Activated CD4-positive, alpha-beta memory T cell treated with anti-CD3 and anti-CD28 coated beads for 36 hours (primary cell): ENCODE measurements at places on chromosomes 7 and 10. TPM values are rescaled to one million over a fixed set of nuclear protein-coding genes. Genes with fewer than 3 reads are reported as not detected.

DNA sequence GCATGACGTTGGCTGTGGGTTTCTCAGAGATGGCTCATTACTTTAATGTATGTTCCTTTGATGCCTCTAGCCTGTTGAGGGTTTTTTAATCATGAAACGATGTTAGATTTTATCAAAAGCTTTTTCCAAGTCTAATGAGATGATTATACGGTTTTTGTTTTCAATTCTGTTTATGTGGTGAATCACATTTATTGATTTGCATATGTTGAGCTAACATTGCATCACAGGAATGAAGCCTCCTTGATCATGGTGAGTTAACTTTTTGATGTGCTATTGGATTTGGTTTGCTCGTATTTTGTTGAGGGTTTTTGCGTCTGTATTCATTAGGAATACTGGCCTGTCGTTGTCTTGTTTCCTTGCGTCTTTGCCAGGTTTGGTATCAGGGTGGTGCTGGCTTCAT lies 52.3 kb upstream of the PTPN12 start:
- no peak for DNase-seq

- DNase-seq, result no peak
These were observed 16.3 kb downstream of the VWC2 start for GRCh38 chr7:49789736-49790135.

GRCh38 chr10:6215683-6216484 lies 13.2 kb downstream of the PFKFB3 start:
- no peak for DNase-seq

DNA sequence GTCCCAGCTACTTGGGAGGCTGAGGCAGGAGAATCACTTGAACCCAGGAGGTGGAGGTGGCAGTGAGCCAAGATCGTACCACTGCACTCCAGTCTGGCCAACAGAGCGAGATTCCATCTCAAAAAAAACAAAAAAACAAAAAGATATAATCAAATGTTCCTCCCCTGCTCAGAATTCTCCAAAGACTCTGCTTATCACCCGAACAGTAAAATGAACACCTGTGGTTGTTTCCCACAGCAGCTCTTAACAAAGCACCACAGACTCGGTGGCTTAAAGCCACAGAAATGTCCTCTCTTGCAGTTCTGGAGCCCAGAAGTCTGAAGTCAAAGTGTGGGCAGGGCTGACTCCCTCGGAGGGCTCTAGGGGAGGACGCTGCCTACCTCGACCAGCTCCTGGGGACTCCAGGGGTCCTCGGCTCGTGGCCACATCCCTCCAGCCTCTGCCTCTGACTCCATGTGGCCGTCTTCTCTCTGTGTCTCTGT lies 4.1 kb upstream of the INTS1 start:
- DNase-seq, result no peak

GRCh38 chr7:30760514-30761213 lies 8.7 kb downstream of the INMT start:
- DNase-seq, result no peak

The FEZF1 gene
- total RNA-seq, result not detected

- no peak for DNase-seq
These were observed 144.1 kb downstream of the HERPUD2 start for GRCh38 chr7:35550831-35551230.

GRCh38 chr10:32905466-32905865 lies 52.6 kb downstream of the ITGB1 start:
- DNase-seq, result no peak

DNA sequence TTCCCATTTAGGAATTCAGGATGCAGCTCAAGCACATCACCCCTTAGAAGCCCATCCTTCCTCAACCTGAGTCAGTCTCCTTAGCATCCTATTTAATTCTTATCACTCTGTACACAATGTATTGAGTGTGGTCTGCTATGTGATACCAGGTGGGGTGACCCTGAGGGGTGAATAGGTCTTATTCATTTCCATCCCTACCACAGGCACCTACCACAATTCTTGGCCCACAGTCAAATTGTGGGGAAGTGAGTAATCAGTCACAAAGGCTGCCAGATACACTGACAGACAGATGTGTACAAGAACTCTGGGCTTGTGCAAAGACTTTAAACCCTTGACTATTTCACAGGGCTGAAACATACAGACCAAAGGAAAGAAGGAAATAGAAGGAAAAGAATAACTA lies 560.5 kb downstream of the PARD3 start:
- peak; percentile 34 for DNase-seq

The NPTX2 gene
- not detected for total RNA-seq
